NCI-H1092 treated with DMSO at 0.1 percent for 48 hours (cell line): ENCODE measurements at places on chromosomes 5 and 9.

DNA sequence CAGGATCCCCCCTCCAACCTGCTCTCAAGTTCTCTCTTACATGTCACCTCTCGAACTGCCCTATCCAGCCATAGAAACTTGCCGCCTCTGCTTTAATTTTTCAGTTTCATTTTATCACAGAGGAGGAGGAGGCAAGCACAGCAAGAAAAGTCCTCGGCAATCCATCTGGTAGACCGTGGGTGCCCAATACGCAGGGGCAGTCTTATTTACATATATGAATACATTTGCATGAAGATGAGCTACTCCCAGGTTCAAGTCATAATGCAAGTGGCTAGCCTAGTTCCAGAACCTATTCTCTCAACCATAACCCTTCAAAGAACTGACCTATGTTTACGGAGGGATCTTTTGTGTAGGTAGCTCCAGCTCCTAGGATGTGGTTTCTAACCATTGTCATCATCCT lies 223.2 kb upstream of the PANK3 start:
- DNase-seq, result no peak

DNA sequence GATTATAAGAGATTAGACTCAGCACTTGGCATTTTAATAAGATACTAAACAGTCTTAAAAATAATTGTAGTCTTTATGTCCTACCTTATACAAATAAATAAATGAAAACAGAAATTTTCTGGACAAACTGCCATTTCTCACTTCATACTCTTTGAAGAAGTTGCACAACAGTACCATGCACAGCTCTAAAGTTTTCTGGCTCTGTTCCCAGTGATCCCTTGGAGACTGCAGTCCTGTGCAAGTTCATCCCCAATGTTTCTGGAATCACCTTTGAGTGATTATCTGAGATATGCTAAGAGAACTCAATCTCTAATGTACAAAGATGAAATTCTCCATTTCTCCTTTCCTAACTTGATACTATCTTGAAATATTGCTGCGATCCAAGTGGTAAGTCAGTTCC lies 330.4 kb upstream of the EDIL3 start:
- DNase-seq, result no peak

- DNase-seq, result no peak
Measured at GRCh38 chr9:136665111-136665703, 2.5 kb downstream of the EGFL7 start.

DNA sequence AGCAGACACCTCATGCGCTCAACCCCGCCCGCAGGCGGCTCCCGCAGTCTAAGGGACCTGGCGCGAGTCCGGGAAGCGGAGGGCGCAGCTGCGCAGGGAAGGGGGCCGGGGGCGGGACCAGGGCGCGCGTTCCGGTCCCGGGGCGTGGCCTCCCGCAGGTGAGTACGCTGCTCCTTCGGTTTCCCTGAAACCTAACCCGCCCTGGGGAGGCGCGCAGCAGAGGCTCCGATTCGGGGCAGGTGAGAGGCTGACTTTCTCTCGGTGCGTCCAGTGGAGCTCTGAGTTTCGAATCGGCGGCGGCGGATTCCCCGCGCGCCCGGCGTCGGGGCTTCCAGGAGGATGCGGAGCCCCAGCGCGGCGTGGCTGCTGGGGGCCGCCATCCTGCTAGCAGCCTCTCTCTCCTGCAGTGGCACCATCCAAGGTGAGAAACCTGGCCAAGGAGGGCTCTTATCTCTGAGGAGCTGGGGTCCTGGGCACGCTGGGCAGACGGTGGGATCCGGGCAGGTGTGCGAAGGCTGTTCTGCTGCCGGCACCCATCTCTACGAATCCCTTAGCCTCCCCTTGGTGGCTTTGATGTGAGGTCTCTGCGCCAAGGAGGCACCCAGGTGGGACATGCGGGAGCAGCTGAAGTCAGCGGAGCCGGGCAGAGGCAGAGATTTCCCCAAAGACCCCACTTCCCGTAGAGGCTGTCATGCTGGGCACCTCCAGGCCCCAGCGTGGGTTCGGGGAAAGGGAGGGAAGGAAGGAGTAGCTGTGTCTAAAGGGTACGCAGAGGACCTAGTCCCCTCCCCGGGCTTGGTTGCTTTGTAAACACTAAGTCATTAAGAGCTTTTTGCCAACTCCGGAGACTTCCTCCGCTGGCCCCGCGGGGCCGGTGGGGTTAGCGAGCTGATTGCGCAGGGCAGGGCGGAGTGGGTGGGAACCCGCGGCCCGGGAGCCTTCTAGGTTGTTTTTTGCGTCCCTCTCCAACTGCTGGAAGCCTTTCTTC lies at the start of gene F2RL1:
TSS of gene F2RL1 (plus strand) at position 187 of the 988 bp plus-strand sequence. CDS start at position 340, 153 bp downstream.
- no peak for DNase-seq

DNA sequence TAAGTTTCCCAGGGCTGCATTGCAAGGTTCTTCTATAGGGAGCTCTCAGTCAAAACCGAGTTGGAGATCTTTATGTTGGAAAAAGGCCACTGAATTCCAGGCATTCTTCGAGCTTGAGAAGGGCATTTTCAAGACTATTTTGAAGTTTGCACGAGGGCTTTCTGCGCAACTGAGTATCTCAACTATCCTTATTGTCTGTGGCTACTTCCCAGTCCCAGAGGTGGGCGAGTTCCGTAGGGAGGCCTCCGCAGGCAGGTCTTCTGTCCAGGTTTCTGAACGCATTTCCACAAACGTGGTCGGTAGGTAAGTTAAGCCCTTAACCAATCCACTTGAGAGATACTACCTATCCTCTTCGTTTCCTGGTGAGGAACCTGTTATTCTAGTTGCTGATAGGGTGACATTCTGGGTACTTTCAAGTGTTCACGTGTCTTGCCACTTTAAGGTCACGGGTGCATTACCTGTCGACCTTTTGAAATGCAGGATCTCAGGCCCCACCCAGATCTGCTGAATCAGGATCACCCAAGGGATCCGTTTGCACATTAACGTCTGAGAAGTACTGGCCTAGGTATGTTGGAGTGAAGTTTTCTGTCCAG lies 51.4 kb upstream of the TJP2 start:
- no peak for DNase-seq
